ENCODE measurements at places on chromosomes 1 and 21. TPM values are rescaled to one million over a fixed set of nuclear protein-coding genes. Genes with fewer than 3 reads are reported as not detected.

The NPHS2 gene
- polyA plus RNA-seq, result 446 TPM

The AIRE gene
- 0.09 TPM for polyA plus RNA-seq

The TDRD10 gene
- polyA plus RNA-seq, result 2.3 TPM

The CCDC30 gene
- 4.9 TPM for polyA plus RNA-seq
